Activated T-helper 1 cell treated with anti-CD3 and anti-CD28 coated beads, Interleukin-2, amount 50 U/mL, for 16 hours (primary cell): ENCODE measurements at places on chromosomes 2 and 18.

DNA sequence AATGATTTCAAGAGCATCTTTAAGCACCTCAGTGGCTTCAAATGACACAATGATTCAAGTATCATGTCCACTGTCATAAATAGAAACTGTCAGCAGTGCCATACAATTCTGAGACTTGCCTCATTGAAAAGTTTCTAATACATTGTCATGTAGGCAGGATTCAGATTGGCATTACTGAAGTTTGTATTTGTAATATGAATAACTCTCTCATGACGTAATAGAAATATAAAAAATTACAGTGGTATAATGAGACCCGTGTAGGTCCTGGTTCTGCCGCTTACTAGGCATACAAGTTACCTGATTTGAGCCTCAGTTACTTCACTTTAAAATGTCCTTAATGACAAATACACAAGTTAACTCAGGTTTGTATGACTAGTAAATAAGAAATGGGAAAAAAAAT is 1536.2 kb upstream of the NXPH2 start:
- DNase-seq, result no peak

GRCh38 chr2:216776066-216776850 is 80.9 kb upstream of the IGFBP5 start:
- DNase-seq, result no peak

DNA sequence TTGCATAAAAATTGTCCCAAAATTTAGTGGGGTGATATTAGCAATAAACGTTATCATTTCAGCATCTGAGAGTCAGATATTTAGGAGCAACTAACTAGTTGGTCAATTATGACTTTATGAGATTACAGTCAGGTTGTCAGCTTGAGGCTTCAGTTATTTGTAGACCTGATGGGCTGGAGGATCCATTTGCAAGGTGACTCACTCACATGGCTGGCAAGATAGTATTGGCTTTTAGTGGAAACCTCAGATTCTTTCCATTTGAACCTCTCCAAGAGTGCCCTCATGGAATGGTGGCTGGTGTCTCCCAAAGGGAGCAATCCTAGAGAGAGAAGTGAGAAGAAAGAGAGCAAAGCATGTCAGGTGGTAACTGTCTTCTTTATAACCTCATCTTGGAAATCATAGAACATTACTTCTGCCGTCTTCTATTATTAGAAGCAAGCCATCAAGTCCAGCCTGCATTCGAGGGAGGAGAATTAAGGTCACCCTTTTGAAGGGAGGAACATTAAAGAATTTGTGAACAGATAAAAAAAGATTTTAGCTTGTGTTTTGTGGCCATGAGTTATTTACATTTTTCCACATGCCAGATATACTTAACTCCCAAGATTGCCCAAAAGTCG is 92.5 kb downstream of the HAUS1 start:
- no peak for DNase-seq

- no peak for DNase-seq
Measured at GRCh38 chr2:48126162-48126561, 219.9 kb upstream of the FBXO11 start.

GRCh38 chr2:151470556-151470955 is 60.9 kb downstream of the RIF1 start:
- DNase-seq, result no peak

GRCh38 chr2:162035981-162036380 is 38.0 kb downstream of the DPP4 start:
- DNase-seq, result no peak

DNA sequence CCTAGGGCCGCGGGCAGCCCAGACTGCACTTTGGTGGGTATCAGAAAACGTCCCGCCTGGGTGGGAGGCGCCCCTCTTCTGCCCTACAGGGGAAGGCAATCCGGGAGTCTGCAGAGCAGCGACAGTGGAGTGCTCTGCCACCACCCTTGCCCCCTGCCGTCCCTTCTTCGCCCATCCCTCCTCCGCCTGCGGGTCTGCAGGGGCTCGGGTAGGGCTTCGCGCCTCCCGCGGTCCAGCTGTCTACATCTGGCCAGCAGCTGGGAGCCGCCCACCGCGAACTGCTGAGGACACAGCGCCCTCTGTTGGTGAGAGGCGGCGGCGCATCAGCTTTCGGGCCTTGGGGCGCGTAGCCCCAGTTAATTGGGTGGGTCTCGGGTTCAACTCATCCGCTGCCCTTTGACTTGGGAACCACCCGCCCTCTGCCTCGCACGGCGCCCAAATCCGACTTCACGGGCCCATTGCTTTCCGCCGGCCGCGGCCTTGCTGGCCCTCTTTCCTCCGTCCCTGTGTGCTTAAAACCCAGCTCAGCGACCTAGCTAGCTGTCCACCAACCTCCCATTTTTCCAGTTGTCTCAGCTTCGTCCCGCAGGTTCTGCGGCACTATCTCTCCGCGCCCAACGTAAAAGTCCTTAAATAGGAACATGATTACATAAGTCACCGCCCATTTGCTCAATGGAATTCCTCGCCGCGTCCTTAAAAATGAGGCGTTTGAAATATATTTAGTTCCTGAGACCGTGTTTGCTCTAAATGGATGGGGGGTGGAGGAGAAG is 17.6 kb downstream of the WNT10A start:
- peak; percentile 75 for DNase-seq

GRCh38 chr2:150133623-150134022 is 353.8 kb downstream of the RND3 start:
- DNase-seq, result no peak

- no peak for DNase-seq
Measured at GRCh38 chr2:144645083-144645778, 125.3 kb upstream of the ZEB2 start.

DNA sequence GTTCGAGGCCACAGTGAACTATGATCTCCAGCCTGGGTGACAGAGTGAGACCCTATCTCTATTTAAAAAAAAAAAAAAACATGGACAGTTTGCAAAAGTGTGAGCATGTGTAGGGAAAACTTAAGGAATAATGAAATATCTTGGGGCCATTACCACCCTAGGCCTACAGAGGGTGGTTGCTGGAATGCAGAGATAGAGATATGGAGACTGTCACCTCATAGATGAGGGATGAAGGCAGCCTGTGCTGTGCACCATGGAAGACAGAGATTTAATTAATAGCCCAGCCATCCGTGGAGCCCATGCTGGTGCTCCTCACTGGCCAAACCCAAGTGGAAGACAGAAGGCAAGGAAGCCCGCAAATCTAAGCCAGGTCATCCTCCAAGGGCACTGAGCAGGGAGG is 16.6 kb upstream of the CEP68 start:
- DNase-seq, result no peak

GRCh38 chr2:36330473-36331395 is 24.8 kb upstream of the CRIM1 start:
- DNase-seq, result no peak

- no peak for DNase-seq
Measured at GRCh38 chr2:96872591-96873349, 2.9 kb upstream of the SEMA4C start.

- no peak for DNase-seq
Measured at GRCh38 chr2:127173057-127173456, 47.0 kb downstream of the CYP27C1 start.
